ENCODE measurements at places on chromosomes 1 and 21. TPM values are rescaled to one million over a fixed set of nuclear protein-coding genes. Genes with fewer than 3 reads are reported as not detected.

Gene SHISAL2A
- total RNA-seq, result not detected

Gene AKR7A3
- 2.5 TPM for total RNA-seq

Gene WDR64
- total RNA-seq, result not detected

Gene PYGO2
- total RNA-seq, result 15.0 TPM

Gene PWP2
- 8.1 TPM for total RNA-seq

Gene ADAMTS5
- 5.3 TPM for total RNA-seq

Gene GJA8
- not detected for total RNA-seq

Gene PDE9A
- 40.4 TPM for total RNA-seq

Gene PRDM16
- 20.7 TPM for total RNA-seq

Gene CDKN2C
- total RNA-seq, result 4.7 TPM

Gene TBX15
- total RNA-seq, result 0.31 TPM

Gene OR10Z1
- not detected for total RNA-seq

Gene C1QTNF12
- not detected for total RNA-seq

Gene EFNA1
- 5.6 TPM for total RNA-seq

Gene NR0B2
- not detected for total RNA-seq

Gene TMEM240
- 20.3 TPM for total RNA-seq

Gene BNIPL
- total RNA-seq, result 0.31 TPM

Gene TRIM67
- total RNA-seq, result 61.7 TPM

Gene OR2T4
- total RNA-seq, result not detected

Gene PTPRF
- total RNA-seq, result 73.2 TPM

Gene SDHC
- total RNA-seq, result 21.6 TPM

Gene CDK11A
- 42.6 TPM for total RNA-seq

Gene PYHIN1
- not detected for total RNA-seq

Gene LAMB3
- 1.3 TPM for total RNA-seq

Gene IL19
- total RNA-seq, result not detected

Gene TRNAU1AP
- total RNA-seq, result 61.0 TPM

Gene PRAMEF15
- total RNA-seq, result not detected

Gene RXRG
- 5.3 TPM for total RNA-seq

Gene CASZ1
- 0.63 TPM for total RNA-seq

Gene CLDN17
- total RNA-seq, result not detected

Gene TEDDM1
- not detected for total RNA-seq

Gene ADAMTS1
- total RNA-seq, result 3.4 TPM

Gene NUDT4B
- 10.3 TPM for total RNA-seq

Gene IGSF5
- total RNA-seq, result 0.94 TPM

Gene DIO1
- not detected for total RNA-seq

Gene UQCRH
- total RNA-seq, result 177 TPM

Gene F11R
- total RNA-seq, result 18.8 TPM

Gene CBR3
- 2.8 TPM for total RNA-seq

Gene LENEP
- 2.5 TPM for total RNA-seq

Gene VANGL2
- total RNA-seq, result 27.5 TPM

Gene ZBTB8B
- total RNA-seq, result 20.7 TPM

Gene NPR1
- under 0.01 TPM for total RNA-seq

Gene VHLL
- total RNA-seq, result 1.3 TPM

Gene CD58
- 5.3 TPM for total RNA-seq

Gene PLA2G2A
- total RNA-seq, result not detected

Gene LAMC1
- 45.7 TPM for total RNA-seq

Gene GBP4
- total RNA-seq, result 1.3 TPM

Gene ZNF683
- total RNA-seq, result not detected

Gene SH3BGR
- total RNA-seq, result 2.8 TPM

Gene CYP4Z1
- total RNA-seq, result 0.63 TPM

Gene CFHR2
- not detected for total RNA-seq

Gene RAD54L
- 1.9 TPM for total RNA-seq

Gene OPTC
- total RNA-seq, result not detected

Gene NUCKS1
- total RNA-seq, result 195 TPM

Gene IL23R
- total RNA-seq, result not detected

Data from parietal lobe (tissue), 2 donors.